ENCODE measurements at places on chromosomes 12 and 14.

- DNase-seq = no peak
Observed at GRCh38 chr12:58378028-58378427, 436.7 kb downstream of the ATP23 start.

GRCh38 chr12:91380631-91381030 lies 198.0 kb upstream of the DCN start:
- DNase-seq = no peak

GRCh38 chr14:97874394-97874793 lies 1077.2 kb downstream of the VRK1 start:
- DNase-seq = no peak

GRCh38 chr12:106035421-106035820 lies 103.3 kb downstream of the NUAK1 start:
- no peak for DNase-seq

- DNase-seq = no peak
Observed at GRCh38 chr12:44589697-44590096, 286.4 kb downstream of the NELL2 start.

GRCh38 chr14:69818758-69819191 lies 21.7 kb upstream of the SLC10A1 start:
- DNase-seq = no peak

- no peak for DNase-seq
Observed at GRCh38 chr12:43917896-43918295, 82.0 kb downstream of the TMEM117 start.

Measured in RWPE2 (cell line).